WTC11 (cell line): ENCODE measurements at places on chromosomes 2 and 18. TPM values are rescaled to one million over a fixed set of nuclear protein-coding genes. Genes with fewer than 3 reads are reported as not detected.
A peak's percentile ranks its signal among the peaks of the same experiment; 100 is the strongest.

Gene ARHGEF33
- 0.42 to 0.57 TPM (median 0.50 TPM) in 3 replicates for total RNA-seq

GRCh38 chr2:177187631-177188312, 24.8 kb upstream of the HNRNPA3 start:
- H3K27me3 ChIP-seq = no peaks in the 10 kb centered on the region; the same call in 1 of the 2 replicates
- H3K4me1 ChIP-seq = peaks cover 5% of the 10 kb centered on the region
- no peak for DNase-seq
- H3K4me3 ChIP-seq = no peak overlapping the region
- no peaks in the 10 kb centered on the region for H3K36me3 ChIP-seq
- H3K27ac ChIP-seq = no peak overlapping the region

GRCh38 chr18:36514778-36515177, 217.3 kb downstream of the FHOD3 start:
- peak; percentile 42 for DNase-seq
- H3K4me3 ChIP-seq = no peak overlapping the region
- peaks cover 34% of the 10 kb centered on the region for H3K4me1 ChIP-seq
- no peak overlapping the region for H3K27ac ChIP-seq

DNA sequence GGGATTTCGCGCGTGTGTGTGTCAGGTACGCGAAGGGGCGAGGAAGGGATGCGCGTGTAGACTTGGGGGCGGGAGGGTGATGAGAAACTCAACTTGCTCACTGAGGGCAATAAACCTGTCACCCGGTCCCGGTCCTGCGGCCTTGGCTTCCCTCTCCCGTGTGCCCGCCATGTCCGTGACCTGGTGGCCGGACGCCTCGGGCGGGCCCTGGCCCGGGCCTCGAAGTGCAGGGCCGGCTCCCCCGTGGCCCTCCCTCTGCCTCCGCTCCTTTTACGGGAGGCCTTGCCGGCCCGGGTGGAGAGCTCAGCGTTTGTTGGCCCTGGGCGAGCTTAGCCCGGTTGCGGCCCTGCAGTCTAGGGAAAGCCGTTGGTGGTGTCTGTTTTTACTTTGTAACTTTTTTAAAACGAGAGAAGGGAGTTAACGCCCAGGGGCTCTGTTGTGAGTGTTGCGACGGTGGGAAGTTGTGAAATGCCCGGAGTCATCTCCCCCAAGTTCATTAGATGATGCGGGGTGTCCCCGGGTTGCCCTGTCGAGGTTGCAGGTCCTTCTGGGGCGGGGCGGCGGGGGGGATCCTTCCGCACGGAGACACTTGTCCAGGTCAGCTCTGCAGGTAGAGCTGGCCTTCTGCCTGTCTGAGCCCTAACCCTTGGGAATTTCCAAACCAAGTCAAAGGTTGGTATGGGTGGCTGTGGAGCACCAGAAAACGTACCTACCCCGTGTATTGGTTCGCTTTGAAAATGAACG, 883 bp downstream of the SMCHD1 start:
- H3K36me3 ChIP-seq = peaks cover 6% of the 10 kb centered on the region
- H3K27ac ChIP-seq = no peak overlapping the region
- peaks cover 45% of the 10 kb centered on the region for H3K27me3 ChIP-seq
- DNase-seq = peak; percentile 42

Gene NT5DC4
- not detected in 3 replicates for total RNA-seq

- no peak overlapping the region for H3K27ac ChIP-seq
- no peaks in the 10 kb centered on the region; the same call in 1 of the 2 replicates for H3K27me3 ChIP-seq
- H3K4me3 ChIP-seq = no peak overlapping the region
- no peak for DNase-seq
Observed at GRCh38 chr2:55936351-55936750, 12.8 kb upstream of the EFEMP1 start.

Gene VWC2L
- total RNA-seq = not detected in 3 replicates
